ENCODE measurements at places on chromosomes 4 and X.

DNA sequence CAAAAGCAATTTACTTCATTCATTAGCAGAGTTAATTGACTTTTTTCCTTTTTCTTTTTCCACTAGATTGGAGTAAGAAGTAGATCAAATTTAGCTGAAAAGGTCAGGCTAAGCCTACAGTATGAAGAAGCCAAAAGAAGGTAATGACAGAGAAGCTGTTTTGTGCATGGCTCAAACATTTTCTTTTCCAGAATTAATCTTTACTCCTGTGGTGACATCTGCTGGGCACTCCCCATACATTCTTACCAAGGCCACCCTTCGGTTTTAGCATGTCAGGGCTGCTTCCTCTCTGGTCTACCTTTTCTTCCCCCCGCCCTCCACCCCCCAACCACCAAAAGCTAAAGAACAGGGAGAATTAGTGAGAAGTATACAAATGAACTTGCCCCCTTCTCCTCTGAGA is 70.2 kb downstream of the CLDN22 start:
- DNase-seq, result no peak

DNA sequence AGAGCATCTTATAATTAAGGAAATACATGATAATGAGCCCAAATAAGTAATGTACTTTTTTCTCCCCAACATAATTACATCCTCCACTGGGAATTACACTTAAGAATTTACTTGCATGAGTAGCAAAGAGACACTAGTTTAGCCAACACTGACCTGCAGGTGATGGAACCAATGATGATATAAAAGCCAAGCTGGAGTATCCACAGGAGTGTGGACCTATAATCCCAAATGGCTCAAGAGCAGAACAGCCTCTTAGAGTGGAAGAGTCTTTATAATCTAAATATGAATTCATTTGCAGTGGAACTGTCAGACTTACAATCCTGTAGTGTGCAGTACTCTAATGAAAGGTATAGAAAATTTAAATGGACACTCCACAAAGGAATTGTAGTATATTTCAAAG is 22.2 kb downstream of the WDR19 start:
- no peak for DNase-seq

- DNase-seq, result no peak
Observed at GRCh38 chr4:186904101-186904500, 180.4 kb upstream of the FAT1 start.

DNA sequence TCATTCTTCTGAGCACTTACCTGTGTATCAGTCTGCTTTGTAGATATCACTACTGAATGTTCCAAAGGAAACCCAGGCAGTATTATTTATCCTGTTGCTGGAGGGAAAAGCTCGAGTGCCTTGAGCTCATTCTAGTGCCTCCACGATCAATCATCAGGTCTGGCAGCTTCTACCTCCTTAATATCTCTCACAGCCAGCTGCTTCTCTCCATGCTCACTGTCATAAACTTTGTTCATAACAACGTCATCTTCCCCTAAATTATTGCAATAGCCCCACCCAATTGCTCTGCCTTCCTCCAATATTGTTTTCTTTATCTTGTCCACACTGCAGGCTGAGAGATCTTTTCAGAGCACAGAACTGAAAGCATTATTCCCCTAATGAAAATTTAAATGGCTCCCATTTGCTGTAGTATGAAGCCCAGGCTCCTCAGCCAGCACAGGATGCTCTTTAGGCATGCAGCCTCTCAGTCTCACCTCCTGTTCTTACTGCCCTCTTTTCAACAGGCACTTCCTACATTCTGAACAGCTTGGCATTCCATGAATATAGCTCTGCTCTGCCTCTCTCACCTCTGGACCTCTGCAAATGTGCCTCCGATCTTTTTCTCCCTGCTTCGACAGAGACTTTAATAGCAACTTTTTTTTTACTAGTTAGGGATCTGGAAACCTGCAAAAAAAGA is 504.2 kb upstream of the IGFBP7 start:
- no peak for DNase-seq

DNA sequence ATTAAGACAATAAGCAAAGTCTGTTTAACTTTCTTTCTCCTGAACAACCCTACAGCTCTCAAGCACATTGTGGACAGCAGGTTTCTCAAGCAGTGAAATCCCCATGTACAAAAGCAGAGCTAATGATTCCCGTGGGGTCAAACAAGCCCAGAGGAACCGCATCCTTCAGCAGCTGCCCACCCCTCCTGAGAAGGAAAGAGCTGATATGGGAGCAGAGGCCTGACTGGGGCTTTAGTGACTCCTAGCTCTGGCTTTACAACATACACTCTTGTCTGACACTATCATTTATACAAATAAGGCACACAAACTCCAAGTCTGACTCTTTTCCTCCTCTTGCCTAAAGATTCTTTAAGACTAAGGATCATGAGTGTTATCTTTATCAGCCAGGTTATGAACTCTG is 32.8 kb downstream of the HDAC8 start:
- DNase-seq, result no peak

DNA sequence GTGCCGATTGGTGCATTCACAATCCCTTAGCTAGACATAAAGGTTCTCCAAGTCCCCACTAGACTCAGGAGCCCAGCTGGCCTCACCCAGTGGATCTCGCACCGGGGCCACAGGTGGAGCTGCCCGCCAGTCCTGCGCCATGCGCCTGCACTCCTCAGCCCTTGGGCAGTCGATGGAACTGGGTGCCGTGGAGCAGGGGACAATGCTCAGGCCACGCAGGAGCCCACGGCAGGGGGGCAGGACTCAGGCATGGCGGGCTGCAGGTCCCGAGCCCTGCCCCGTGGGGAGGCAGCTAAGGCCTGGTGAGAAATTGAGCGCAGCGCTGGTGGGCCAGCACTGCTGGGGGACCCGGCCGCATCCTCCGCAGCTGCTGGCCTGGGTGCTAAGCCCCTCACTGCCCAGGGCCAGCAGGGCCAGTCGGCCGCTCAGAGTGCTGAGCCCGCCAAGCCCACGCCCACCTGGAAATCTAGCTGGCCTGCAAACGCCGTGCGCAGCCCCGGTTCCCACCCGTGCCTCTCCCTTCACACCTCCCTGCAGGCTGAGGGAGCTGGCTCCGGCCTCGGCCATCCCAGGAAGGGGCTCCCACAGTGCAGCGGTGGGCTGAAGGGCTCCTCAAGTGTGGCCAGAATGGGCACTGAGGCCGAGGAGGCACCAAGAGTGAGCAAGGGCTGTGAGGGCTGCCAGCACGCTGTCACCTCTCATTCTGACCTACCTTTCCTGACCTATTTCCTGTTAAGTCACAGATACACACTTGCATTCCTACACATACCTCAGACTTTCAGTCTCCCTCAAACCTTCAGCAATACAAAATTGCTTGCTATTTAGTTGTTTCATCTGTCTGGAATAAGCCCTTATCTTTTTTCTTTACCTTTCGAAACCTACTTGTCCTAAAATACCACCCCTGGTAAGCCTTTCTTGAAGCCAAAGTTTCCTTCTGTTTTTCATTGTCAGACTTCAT is 20.7 kb downstream of the UBE2K start:
- no peak for DNase-seq

DNA sequence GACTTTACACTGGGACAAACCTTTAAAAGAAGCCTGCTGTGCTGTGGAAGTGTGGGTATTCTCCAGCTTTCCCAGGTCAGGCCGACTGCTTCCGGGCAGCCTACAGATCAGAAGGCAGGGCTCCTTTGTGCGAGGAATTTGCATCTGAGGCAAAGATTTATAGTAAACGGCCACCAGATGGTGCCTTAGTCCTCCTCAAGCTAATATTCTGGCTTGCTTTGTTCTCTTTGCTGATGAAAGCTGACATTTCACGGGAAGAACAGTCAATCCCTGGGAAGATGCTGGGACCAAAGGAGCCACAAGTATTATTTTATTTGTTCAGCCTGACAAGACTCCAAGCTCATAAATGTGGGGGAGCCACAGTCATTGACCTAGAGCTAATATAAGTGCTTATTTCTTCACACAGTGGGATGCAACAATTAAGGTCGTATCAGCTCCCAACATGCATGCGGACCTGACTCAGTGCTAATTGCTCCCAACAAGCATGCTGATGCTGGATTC is 120.7 kb upstream of the TRIM2 start:
- DNase-seq, result peak; percentile 74

DNA sequence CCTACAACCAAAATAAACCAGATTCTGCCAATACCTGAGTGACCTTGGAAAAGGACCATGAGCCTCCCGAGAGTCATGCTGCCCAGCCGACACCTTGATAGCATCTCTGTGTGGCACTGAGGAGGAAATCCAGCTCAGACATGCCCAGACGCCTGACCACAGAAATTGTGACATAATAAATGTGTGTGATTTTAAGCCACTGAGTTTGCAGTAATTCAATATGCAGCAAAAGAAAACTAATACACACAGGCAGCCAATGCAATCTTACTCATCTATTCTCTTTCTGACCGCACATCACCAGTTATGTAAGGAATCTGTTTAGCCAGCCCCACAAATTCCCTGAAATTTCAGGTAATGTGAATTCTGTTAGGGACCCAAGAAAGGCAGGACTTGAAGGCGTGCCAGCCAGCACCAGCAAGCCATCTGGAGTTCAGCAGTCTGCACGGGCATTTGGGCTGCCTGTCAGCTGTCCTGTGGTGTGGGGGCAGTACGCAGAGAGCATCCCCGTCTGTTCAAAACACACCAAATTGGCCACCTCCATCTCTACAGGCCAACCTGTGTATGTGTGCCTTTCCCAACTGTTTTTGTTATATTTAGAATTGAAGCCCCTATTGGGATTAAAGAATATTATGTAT is 176.4 kb downstream of the NLGN4X start:
- peak; percentile 48 for DNase-seq

DNA sequence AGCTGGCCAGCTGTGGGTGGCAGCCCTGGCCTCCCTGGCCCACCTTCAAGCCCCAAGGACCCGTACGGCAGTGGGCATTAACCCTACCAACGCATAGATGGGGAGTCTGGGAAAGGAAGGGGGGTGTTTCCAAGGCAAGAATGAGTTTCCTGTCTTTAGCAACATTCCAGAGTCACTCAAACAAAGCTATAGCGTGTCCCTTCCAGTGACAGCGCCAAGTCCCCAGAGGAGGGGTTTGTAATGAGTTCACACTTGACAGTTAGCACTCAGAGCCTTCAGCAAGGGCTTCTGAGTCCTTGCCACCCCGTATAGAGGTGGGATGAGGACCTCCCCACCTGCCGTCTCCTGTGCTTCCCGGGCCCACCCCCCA is 1.8 kb downstream of the BGN start:
- no peak for DNase-seq

- DNase-seq, result no peak
Observed at GRCh38 chr4:85482010-85482738, 7.2 kb downstream of the ARHGAP24 start.

GRCh38 chrX:21770631-21771321 is 12.9 kb upstream of the SMPX start:
- no peak for DNase-seq

- DNase-seq, result no peak
Observed at GRCh38 chrX:41526271-41526670, 79.1 kb downstream of the NYX start.

DNA sequence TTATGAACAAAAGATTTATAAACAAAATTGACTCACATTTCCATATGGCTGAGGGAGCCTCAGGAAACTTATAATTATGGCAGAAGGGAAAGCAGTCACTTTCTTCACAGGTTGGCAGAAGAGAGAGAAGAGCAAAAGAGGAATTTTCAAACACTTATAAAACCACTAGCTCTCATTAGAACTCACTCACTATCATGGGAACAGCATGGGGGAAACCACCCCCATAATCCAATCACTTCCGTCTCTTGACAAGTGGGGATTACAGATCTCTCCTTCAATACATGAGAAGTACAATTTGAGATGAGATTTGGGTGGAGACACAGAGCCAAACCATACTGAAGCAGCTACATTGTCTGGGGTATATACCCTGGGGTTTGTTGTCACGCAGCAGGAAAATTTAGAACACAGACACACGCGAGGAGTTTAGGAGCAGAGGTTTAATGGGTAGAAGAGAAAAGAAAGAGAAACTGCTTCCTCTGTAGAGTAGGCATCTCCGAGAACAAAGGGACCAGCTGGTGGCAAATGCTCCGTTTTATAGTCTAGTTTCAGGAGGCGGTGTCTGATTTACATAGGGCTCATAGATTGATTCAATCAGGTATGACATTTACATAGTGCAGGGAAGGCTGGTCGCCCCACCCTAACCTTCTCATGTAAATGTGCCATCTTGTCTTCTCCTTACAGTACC is 2277.7 kb upstream of the AGA start:
- no peak for DNase-seq

DNA sequence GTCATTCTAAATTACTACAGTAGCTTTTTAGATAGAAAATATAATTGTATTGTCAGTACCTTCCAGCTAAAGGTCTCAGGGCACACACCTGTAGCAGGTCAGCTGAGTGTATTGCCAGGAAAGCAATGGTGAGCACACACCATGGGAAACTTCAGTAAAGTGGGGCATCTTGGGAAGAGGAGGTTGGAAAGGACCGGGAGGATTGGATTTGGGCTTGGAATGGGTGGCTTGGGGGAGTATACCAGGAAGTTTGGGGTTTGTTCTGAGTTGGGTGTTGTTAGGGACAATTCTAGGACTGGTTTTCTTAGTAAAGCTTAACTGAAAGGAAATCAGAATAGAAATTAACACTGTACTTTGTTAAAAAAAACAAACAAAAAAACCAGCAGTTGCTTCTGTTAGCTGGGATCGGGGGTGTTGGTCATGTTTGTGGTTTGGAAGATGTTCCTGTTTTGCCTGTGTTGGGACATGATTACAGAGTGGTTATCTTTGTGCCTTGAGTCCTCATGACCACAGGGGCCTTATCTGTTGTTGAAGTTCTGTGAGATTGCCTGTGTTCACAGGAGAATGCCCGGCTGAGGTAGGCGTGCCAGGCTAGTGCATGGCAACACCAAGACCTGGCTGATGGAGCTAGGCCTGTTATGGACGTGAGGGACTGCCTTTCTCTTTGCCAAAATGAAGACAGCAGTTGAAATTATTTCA is 35.1 kb downstream of the PRIMPOL start:
- no peak for DNase-seq

GRCh38 chr4:153937289-153937688 is 148.4 kb upstream of the SFRP2 start:
- DNase-seq, result no peak

GRCh38 chr4:154740462-154740861 is 3.3 kb upstream of the LRAT start:
- DNase-seq, result no peak

- no peak for DNase-seq
Observed at GRCh38 chr4:99652596-99653436, 4.8 kb downstream of the C4orf54 start.

DNA sequence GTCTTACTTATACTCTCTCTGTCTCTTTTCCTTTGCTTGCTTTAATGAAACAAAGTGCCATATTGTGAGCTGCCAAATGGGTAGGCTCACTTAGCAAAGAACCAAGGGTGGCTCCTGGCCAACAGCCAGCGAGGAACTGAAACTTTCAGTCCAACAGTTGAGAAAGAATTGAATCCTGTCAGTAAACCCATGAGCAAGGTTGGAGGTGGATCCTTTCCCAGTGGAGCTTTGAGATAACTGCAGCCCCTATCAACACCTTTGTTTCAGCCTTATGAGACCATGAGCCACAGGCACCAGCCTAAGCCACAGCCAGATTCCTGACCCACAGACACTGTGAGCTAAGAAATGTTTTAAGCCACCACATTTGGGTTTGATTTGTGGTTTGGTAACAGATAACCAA is 362.2 kb downstream of the PDGFC start:
- DNase-seq, result no peak

- DNase-seq, result no peak
Observed at GRCh38 chr4:187919966-187920365, 75.6 kb upstream of the ZFP42 start.
